ENCODE measurements at places on chromosomes 4 and X.
A peak's percentile ranks its signal among the peaks of the same experiment; 100 is the strongest.

- DNase-seq = no peak
Observed at GRCh38 chrX:108344216-108344615, 94.0 kb downstream of the COL4A6 start.

DNA sequence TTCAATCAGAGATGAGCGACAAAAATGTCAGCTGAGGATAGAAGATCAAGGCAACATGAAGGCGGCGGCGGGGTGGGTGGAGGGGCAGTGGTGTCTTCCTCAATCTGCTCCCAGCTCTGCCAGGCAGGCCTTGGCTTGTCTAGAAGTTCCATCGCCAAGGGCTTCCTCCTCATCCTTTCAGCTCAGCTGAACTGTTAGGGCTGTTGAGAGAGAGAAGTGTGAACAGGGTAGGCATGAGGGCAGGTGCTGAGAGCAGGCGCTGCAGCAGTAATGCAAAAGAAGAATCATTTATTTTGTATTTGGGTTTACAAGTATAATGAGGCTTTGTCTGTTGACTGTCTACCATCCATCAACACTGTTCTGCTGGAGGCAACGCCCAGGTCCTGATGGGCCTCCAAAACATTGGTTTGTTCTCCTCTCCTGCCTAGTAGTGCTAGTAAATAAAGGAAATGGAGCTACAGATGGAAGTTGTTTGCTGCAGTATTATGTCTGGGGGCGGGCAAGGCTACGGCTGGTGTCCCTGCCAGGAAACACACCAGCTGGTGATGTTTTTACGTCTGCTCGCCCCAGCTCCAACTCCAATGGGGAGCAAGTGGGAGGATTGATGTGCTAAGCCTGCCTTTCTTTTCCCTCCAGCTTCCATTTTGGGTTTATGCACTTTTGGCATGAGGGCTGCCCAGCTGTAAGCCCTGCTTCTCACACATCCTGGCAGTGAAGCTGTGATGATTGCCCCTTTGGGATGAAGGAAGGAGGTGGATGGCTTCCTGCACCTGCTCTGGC is 139.4 kb upstream of the BOD1L1 start:
- DNase-seq = no peak

DNA sequence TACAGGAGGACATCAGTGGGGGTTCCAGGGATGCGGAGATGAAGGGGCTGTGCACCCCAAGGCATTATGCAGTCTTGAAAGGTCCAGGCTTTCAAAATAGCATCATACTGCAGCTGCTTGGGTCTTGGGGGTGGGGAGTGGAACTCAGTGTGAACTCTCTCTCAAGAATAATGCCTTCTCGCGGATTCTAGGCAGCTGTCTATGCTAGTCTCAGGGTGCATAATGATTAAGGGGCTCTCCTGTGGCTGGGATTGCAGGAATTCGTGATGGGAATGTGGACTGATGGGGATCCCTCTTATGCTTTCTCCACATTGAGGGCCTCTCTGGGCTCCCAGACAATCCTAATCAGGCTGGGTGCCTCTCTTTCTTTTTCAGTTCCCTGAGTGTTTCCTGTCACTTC is 172.2 kb upstream of the ARHGAP24 start:
- no peak for DNase-seq

GRCh38 chr4:78659665-78660064 is 108.1 kb downstream of the ANXA3 start:
- no peak for DNase-seq

DNA sequence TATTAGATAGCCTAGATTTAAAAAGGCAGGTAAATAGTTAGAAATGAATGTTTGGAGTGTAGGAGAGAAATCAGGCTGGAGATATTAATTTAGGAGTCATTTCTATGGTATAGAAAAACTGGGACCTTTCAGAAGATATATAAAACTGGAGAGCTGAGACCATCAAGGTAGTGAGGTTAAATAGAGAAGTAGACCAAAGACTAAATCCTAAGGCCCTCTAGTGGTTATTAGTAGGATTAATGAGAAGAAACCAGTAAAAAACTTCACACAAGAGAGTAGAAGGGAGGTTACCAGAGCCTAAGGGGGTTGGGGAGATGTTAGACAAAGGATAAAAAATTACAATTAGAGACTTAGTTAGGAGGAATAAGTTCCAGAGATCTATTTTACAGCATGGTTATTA is 351.0 kb upstream of the SPANXN1 start:
- DNase-seq = peak; percentile 1

DNA sequence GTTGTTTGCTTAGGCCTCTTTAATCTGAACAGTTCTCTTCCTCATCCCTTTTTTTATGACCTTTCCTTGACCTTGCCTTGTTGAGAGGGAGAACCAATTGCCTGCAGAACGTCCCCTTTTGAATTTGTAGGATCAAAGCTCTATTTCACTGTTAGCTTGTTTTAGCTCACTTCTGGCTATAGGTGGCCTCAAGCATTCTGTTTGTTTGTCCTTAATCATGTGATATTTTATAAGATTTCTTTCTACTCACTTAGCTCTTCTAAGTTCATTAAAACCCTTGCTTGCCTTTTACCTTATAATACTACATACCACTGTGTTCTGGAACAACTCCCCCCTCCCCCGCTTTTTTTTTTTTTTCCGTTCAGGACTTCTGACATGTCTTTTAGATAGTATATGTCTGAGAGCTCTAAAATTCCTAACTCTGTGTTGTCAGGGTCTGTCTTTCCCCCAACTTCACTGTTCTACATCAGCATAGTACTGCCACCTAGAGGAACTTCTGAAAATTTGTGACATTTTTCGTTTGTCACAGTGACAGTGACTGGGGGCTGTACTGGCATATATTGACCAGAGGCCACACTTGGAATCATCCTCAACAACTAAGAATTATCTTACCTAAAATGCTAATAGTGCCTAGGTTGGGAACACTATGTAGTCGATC is 128.5 kb downstream of the LARP7 start:
- DNase-seq = no peak

DNA sequence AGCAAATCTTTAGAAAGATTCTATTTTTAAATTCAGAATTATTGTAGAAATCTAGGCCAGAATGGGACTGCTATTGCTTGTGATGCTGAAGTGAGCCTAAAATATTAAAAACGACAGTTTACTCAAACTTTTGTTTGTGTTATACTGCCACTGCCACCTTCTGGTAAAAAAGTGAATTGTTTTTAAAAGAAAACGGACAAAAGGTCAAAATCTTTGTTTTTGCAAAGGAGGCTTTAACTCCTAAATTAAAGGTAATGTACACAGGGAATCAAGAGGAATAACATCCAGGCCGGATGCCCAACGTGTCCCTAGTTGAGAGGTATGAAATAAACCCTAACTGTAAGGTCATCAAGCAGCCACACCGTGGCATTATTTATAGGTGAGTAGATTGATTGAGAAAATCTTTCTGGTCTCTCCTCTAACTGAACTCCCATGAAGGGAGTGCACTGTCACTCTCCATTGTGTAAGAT is 338.3 kb upstream of the GALNT7 start:
- no peak for DNase-seq

DNA sequence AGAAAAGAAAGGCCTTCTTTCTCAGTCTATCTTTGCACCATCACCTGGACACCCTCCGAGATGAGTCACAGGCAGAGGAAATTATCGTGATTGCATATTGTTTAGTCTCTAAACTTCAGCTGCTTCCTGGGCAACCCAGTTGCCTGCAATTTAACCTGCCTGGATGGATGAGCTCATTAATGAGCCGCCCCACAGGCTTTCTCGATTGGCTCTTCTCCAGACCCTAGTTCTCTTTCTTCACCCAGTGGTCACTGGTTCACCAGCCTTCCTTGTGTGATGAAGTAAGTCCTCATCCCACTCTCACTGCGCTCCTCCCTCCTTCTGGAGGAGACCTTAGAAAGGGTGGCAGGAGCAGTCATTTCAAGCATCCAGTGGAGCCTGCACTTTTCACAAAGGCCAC is 94.4 kb downstream of the SOWAHB start:
- peak; percentile 6 for DNase-seq

- no peak for DNase-seq
Observed at GRCh38 chrX:14303891-14304290, 225.4 kb upstream of the GLRA2 start.

- peak; percentile 6 for DNase-seq
Observed at GRCh38 chrX:11188664-11189063, 77.5 kb downstream of the HCCS start.

DNA sequence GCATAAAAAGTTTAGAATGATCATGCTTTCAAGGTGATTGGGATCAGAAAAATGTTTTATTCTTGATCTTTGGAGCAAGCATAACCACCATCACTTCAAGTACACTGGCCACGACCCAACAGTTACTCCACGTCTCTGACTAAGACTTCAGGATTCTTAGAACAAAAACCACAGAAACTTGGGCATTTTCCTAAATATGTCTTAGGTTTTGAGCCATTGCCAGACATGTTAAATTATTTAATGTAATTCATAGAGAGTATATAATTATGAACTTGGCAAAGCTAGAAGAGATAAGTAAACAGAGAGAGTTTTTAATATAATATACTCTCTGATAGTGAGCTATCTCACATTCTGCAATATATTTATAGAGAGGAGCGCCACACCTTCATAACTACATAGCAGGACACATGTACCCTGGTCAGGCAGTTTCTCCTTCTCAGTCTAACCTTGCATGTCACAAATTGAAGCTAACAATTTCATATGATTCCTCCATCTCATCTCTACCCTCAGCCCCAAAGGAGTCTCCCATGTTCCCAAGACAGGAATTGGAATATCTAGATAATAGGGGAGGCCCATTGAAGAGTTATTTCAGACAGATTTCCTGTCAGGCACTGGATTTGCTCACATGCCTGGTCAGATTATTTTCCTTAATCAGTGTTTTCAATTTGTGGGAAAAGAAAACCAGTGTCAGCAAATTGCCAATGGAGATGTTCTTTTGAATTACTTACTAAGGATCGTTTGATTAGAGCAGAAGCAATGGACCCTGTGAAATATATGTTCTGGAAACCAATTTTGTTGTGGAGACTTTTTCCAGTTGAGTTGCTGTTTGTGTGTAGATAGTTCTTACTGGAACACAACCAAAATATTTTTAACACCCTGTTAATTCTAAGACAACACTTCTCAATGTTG is 61.7 kb upstream of the GUCY1A1 start:
- DNase-seq = no peak

- no peak for DNase-seq
Observed at GRCh38 chrX:24859211-24859841, 156.4 kb downstream of the ARX start.

- DNase-seq = no peak
Observed at GRCh38 chrX:82848111-82848510, 660.0 kb upstream of the POU3F4 start.

DNA sequence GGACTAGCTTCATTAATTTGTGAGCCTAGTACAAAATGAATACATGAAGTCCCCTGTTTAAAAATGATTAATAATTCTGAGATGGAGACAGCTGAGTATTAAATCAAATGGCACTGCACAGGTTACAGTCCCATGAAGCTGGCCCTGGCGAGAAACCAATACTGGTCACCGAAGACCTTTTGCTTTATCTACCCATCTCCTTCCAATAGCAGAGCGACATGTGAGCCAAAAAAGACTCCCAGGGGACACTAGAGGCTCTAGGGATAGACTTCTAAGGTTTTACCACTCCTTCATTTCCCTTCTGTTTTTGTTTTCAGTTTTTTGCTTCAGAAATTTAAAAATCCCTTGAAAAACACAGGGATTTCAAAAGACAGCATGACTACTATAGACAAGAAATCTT is 97.0 kb upstream of the CCSER1 start:
- DNase-seq = no peak

- DNase-seq = peak; percentile 7
Observed at GRCh38 chrX:76555816-76556215, 128.3 kb downstream of the MAGEE1 start.

DNA sequence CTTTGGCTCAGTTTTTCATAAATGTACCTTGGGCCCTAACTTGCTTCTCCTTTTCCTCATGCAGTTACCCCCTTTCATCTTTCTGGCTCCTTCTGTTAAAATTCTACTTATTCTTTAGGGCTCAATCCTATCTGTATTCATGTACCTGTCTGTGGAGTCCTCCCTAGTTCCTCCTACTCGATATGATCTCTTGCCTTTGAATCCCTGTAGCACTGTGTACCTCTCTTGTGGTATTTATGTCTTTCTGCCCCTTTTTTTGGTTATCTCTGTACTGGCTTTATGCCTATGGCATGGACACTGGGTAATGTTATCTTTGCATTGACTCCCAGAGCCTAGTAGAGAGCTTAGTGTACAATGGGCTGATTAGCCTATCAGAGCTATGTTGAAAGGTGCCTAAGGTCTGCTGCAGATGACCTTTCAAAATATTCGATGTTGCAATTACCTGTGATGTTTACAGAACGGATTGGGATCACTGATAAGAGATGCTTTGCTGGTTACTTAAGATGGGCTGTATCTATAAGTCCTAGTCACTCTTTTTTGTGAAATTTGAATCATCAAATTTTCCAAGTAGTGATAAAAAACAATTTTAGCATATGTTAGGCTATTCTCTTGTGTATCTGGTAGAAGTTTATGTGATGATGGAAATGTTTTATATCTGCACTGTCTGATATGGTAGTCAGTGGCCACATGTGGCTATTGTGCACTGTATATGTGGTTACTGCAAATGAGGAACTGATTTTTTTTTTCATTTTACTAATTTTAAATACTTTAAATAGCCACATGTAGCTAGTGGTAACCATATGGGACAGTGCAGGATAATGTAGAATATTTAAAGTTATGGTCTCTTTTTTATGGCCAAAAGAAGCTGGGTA is 33.5 kb downstream of the TMEM164 start:
- peak; percentile 58 for DNase-seq

DNA sequence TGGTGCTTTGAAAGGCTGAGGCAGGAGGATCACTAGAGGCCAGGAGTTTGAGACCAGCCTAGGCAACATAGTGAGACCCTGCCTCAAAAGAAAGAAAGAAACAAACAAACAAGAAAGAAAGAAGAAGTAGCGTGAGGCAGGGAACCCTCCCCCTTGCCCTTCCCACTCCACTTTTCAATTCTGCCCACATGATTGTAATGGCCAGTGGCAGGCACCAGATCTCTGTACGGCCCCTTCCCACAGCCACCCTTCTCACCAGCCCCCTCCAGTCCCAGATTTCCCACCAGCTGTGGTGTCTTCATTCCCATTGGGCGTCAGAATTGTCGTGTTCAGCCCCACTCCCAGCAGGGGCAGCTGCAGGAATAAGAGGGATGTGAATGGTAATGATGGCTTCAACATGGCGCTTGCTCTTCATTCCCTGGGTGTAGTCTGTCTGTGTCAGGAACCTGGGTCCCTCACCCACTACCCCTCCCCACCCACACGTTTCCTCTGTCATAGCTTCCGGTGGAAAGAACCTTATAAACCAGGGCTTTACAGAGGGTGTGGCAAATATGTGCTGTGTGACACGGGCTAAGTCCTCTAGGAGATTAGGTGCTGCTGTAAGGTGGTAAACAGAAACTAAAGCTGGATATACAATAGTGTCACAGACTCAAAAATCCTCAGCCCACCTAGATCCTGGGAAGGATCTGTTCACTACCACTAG is at the start of gene IL2RG:
IL2RG (minus strand) TSS at position 437 of the 703 bp plus-strand sequence; CDS start at position 399, 38 bp downstream.
- no peak for DNase-seq

- no peak for DNase-seq
Observed at GRCh38 chr4:33088713-33089112, 2368.5 kb downstream of the PCDH7 start.

GRCh38 chr4:8846046-8846720 is 25.5 kb downstream of the HMX1 start:
- no peak for DNase-seq
